ENCODE measurements at places on chromosomes 5 and 9.

DNA sequence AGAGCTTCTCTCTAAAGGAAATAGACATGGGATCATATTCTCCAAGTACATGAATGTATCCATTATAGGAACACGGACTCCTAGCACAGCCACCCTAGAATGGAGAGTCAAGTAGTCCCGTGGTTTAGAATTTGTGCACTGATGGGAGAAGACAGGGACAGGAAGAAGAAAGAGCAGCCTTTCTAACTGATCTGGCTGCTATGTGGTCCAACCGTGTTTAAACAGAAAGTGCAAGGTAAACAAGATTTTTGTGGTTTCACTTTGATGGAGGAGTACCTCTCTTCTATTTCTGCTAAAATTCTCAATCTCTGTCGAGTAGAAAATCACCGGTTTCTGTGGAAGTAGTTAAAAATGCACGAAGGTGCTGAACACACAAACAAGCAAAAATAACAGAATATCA, 171.3 kb downstream of the ST8SIA4 start:
- DNase-seq, result no peak

- DNase-seq, result no peak
These were observed 84.3 kb upstream of the CAST start for GRCh38 chr5:96577909-96578308.

GRCh38 chr5:36462295-36463021, 143.9 kb upstream of the SLC1A3 start:
- DNase-seq, result no peak

- no peak for DNase-seq
These were observed 45.3 kb downstream of the FBXW11 start for GRCh38 chr5:171961117-171961516.

DNA sequence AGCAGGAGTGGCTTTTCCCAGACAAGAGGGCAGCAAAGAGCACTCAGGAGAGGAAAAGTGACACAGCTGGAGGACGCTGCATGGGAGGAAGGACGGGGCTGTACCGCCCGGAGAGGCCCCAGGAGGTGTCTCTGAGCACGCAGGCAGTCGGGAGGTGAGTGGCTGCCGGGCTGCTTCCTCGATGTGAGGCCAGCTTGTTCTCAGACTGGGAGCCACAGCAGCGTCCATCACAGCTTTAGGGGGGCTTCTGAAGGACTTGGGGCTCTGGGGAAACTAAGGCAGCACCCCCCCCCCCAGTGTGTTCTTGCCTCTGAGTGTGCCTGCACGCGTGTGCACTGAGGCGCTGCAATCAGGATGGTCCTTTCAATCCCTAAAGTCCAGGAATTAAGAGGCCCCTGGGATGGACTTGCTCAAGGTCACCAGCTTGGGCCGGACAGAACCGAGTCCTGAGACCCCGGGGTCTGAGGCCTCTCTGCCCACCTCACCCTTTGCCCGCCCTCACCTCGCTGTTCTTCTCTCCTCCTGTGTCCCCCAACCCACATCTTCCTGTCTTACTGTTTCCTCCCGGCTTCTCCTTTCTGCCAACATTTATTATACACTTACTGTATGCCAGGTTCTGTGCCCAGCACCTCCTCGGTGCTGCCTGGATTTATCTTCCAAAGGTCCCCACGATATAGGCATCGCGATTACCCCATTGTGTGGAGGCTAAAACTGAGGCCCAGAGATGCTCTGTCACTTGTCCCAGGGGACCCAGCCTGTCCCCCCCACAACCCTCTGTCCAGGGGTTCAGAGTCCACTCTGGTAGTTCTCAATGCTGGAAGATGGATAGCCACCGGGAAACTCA, 32.9 kb downstream of the FAM163B start:
- DNase-seq, result no peak

DNA sequence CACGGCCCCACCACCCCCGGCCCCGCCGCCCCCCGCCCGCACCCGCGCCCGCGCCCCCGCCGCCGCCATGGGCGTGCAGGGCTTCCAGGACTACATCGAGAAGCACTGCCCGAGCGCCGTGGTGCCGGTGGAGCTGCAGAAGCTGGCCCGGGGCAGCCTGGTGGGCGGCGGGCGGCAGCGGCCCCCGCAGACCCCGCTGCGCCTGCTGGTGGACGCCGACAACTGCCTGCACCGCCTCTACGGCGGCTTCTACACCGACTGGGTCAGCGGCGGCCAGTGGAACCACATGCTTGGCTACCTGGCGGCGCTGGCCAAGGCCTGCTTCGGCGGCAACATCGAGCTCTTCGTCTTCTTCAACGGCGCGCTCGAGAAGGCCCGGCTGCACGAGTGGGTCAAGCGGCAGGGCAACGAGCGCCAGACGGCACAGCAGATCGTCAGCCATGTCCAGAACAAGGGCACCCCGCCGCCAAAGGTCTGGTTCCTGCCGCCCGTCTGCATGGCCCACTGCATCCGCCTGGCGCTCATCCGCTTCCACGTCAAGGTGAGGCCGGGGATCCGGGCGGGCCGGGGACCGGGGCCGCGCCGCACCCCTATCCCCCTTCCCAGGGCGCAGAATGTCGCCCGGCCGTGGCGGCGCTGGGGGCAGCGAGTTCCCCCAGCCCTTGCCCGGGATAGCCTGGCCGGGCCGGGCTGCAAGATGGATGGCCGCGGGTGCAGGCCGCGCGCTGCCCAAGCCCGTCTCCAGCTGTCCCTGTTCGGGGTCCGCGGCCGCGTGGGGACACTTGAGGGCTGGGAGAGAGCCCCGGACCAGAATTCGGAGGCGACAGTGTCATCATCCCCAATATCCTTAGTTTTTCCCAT, 594 bp downstream of the FAM120A start:
- DNase-seq, result peak; percentile 52
